ENCODE measurements at places on chromosomes 7 and 10. TPM values are rescaled to one million over a fixed set of nuclear protein-coding genes. Genes with fewer than 3 reads are reported as not detected.
A peak's percentile ranks its signal among the peaks of the same experiment; 100 is the strongest.

The FAM25A gene
- not detected for total RNA-seq

The TAS2R41 gene
- total RNA-seq = not detected

The HOXA2 gene
- not detected for total RNA-seq

The ADO gene
- total RNA-seq = 20.6 TPM

The MSS51 gene
- 1.3 TPM for total RNA-seq

The SPDYE9 gene
- total RNA-seq = not detected

The AKR1C2 gene
- total RNA-seq = 29.4 TPM

The ATP6V0A4 gene
- not detected for total RNA-seq

The FAM221A gene
- not detected for total RNA-seq

The ATOH7 gene
- not detected for total RNA-seq

The DNTT gene
- total RNA-seq = not detected

The RNF148 gene
- not detected for total RNA-seq

The PAX4 gene
- total RNA-seq = not detected

The IFIT1B gene
- total RNA-seq = not detected

The GARIN1A gene
- total RNA-seq = not detected

- no peak for DNase-seq
Measured at GRCh38 chr10:69421611-69422308, 5.0 kb upstream of the TACR2 start.

DNA sequence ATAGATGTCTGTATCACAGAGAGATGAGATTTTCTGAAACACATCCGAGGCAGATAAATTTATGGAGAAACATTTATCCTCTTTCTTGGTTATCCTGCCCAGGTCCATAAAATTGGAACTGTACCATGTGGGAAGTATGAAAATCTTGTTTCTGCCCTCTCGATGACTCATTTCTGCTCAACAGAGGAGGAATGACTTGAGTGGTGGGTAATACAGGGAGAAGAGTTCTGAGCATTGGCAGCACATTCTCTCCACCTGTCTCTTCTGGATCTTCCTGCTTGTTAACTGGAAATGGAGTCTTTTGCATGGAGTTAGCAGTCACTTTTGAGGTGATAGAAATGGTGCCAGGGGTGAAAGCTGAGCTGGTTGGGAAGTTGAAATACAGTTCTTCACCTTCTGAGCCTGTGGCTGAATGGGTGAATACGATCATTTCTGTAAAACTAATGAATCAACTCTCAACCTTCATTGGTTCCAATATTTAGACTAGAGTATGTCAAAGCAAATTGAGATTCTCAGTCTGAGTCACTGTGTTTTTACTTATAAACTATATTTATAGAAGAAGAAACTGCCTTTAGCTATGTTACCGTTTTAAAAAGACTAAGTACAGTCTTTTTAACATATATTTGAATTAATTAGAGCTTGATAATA is 945.5 kb downstream of the SORCS3 start:
- no peak for DNase-seq

- DNase-seq = no peak
Measured at GRCh38 chr10:122492006-122492405, 30.7 kb downstream of the HTRA1 start.

- DNase-seq = no peak
Measured at GRCh38 chr10:4902571-4903011, 60.6 kb upstream of the AKR1C1 start.

DNA sequence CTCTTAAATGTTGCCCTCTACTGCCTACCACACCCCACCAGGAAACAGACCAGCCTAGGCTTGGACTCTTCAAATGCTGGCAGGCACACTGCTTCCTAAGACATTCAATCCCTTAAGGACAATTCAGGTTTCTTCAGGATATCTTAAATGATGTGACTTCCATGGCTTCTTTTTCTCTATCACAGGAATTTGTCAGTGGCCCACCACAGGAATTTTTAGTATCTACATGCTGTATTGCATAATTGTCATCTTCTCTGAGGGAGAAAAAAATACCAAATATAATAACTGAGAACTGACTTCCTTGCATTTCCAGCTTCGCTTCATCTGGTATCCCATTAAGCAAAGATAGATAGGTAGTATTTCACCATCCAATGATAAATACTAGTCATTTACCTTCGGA is 129.3 kb downstream of the WNT2 start:
- DNase-seq = no peak

GRCh38 chr10:7320072-7320471 is 90.8 kb downstream of the SFMBT2 start:
- DNase-seq = no peak

GRCh38 chr10:86712317-86712707 is 44.0 kb downstream of the LDB3 start:
- no peak for DNase-seq

- DNase-seq = no peak
Measured at GRCh38 chr7:74604326-74605020, 53.0 kb upstream of the GTF2I start.

DNA sequence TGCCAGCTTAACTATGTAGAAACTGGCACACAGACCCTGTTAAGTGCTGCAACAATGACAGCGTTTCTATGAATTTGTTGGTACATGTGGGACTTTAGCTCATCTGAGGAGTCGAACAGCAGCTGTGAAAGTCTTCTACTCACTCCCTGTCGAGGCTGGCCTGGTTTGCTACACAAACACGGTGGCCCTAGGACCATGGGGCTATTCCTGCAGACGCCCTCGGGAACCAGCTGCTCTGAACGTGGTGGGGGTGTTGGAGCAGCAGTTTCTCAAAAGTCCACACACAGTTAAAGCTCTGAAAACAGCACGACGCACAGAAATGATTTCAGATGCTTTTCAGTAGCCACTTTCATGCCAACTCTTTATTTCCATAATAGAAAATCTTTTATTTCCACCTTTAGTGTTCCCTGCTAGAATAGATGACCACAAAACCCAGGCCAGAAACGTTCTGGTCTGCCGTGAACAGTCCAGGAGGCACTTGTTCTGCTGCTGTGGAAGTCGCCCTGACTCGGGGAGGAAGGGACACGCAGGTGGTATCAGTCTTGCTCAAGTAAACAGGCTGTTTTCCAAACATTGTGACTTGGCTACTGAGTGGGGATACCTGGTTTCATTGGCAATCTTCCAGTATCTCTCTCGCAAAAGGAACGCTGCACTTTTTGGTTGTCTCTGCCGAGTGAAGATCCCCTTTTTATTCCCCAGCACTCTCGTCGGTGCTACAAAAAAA is 21.5 kb downstream of the GUSB start:
- DNase-seq = no peak

DNA sequence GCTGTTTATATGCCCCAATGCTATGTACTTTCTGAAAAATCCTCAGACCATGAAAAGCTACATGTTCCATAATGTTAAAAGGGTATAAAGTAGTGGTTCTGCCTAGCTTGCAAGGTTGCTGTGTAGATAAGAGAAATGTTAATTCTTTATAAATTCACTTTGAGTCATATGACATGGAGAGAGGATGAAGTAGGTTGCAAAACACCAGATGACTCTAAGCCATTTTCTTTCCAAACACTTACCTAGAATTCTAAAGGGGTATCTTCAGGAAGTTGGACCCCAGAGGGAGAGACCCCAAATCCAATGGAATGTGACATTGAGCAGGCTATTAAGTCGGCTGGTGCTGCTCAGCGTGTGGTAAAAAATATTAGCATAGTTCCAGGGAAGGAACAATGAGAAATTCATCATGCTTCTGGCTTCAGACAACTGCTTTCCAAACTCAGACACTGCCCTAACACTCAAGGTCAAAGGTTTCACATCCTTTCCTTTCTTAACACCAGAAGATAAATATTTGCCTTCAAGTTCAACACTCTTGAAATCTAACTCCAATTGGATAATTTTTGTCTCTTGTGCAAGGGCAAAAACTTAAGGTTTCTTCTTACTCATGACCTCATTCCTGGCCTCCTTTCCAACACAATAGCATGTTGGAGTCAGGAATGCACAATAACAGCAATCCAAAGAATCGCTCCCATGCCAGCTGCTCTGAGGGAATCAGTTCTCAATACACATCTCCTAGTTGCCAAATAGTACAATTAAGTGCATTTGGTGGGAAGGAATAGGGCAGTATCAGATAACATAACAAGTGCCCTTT is 100.7 kb upstream of the AFAP1L2 start:
- DNase-seq = no peak

DNA sequence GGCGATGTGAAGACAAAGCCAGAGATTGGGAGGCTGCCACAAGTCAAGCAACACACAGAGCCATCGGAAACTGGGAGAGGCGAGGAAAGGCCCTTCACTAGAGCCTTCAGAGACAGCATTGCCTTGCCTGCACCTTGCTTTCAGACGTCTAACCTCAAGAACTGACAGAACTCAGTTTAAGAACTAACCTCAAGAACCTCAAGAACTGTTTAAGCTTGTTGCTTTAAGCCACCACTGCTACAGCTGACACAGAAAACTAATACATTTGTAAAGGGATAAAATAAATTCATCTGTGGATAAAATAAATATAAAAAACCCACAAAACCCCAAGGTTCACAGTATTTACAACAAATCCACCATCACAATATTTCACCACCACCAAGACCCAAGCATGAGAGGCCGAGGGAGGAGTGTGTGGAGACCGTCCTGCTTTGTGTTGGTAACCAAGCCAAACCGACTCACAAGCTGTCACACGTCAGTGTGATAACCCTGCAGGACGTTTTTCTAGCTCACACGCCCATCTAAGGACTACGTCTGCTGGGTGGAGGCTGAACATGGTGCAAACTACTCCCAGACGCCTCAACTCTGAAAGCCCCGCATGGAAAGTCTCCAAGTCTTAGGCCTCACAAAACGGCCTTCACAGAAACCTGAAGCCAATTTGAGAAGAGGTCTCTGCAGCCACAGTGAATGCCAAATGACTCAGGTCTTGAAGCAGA is 116.8 kb downstream of the ABLIM1 start:
- no peak for DNase-seq

GRCh38 chr7:140176122-140176701 is 571 bp downstream of the KDM7A start:
- DNase-seq = peak; percentile 66

GRCh38 chr7:44565097-44565794 is 8.5 kb downstream of the DDX56 start:
- DNase-seq = peak; percentile 70

- DNase-seq = no peak
Measured at GRCh38 chr10:60336901-60337630, 52.6 kb downstream of the ANK3 start.

DNA sequence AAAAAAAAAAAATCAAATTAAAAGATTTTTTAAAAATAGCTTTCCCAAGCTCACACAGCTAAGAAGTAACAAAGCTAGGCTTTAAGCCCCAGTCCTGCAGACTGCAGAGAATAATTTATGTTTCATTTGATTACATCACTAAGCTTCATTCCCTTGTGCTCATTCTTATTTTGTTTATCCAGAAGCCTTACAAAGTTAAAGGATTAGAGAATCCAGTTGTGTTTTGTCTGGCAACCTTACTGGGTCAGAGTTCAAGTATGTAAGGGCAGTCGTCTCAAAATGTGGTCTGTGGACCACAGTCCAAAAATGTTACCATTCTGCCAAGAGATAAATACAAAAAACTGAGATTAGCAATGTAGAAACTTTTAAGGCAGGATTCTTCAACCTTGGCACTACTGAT is 32.1 kb upstream of the EZH2 start:
- no peak for DNase-seq

GRCh38 chr7:128069373-128070364 is 38.4 kb upstream of the LRRC4 start:
- no peak for DNase-seq

DNA sequence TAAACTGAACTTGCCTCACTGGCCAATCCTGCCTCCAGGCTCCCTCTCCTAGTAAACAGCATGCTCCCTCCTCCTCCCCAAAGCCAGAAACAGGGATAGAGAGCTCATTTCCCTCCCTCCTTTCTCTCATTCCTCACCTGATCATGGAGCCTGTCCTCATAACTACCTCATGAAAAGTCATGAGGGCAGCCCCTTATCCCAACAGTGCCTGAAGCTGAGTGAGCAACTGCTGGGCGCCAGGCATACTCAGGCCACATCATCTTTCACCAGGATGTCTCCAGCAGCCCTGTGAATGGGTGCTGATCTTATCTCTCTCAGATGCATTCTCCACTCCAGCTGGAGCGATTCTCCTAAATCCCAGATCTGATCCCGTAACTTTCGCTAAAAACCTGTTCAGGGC is 307.2 kb downstream of the PRPF18 start:
- no peak for DNase-seq

- no peak for DNase-seq
Measured at GRCh38 chr7:149409895-149410294, 51.0 kb downstream of the ZNF777 start.

DNA sequence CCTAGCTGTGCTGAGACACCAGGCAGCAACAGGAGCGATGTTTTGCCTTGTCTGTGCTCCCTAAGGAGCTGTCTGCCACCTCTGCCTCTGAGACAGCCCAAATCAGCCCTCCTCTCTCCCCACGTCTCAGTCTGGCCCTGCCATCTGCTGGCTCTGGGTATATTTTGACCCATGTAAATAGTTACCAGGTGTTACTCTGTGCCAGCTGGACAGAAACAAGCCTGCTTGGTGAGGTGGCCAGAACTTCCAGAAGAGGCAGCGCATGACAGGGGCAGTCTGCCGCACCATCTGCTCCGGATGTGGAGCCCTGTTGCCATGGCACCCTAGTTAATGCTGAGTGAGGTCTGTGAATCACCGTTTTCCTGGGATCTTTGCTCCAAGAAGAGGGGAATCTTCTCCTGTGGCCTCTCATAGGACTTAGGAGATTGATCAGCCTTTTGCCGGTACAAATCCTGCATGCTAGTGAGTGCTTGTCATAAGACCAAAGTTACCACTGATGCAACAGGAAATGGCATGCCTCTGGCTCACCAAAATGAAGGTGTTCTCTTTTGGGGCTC is 31.8 kb downstream of the GSTO2 start:
- no peak for DNase-seq

All from K562 (cell line).